HT1080 (cell line): ENCODE measurements at places on chromosomes 12 and 14.

DNA sequence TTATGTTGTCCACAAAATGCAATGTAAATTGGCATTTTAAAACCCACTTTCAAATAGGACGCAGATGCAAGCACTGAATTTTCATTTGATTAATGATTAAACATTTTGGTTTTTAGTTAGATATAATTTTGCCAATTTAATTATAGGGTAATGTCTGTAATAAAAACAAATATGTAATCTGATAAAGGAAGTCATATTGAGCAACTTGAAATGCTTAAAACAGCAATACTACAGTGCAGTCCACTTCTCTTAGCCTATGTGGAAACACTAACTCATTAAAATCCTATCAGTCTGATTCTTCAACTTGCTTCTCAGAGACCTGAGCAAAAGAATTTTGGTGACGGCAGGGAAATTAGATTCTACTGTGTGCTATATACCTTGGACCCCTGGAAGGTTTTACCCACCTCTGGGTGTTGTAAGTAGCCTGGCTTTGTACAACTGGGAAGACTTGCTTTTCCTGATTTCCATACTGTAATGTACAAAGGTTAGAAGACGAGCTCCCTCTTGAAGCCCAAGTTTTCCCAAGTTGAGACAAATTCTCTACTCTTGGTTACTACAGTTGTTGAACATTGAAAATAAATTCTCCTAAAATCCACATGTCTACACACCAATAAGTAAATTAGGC lies 4.1 kb downstream of the TRHDE start:
- no peak for DNase-seq

GRCh38 chr14:32683679-32684078 lies 255.0 kb upstream of the NPAS3 start:
- no peak for DNase-seq

- DNase-seq: no peak
Measured at GRCh38 chr14:61575126-61575525, 120.2 kb upstream of the HIF1A start.

DNA sequence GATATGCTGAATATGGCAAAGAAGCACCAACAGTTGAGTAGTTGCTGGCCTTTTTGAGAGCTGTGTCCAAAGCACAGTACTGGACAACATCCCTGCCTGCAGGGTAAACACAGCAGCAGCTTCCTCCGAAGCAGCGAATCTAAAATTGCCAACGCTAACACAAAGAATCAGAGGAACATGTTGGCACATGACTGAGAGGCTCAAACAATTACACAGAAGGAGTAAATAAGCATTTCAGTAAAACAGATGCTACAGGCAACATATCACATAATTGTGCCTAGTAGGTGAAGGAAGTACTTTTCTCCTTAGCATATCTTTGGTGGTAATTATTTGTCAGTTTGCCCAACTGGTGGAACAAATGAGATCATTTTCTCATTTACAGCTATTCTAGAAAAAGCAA lies 52.1 kb downstream of the KICS2 start:
- no peak for DNase-seq

DNA sequence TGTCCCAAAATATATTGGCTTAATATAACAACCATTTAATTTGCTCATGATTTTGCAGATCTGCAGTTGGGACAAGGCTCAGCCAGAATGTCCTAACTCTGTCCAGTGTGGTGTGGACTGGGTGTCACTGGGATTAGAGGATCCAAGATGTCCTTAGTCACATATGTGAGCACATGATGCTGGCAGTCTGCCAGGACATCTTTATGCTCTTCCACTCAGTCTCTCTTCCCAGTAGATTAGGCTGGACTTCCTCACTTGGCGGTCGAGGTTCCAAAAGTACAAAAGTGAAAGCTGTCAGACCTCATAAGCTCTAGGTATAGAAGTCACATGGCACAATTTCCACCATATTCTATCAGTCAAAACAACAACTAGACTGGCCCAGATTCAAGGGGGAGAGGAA lies 167.9 kb upstream of the NTF3 start:
- no peak for DNase-seq

- DNase-seq: peak; percentile 55
Measured at GRCh38 chr12:29428633-29429032, 47.7 kb upstream of the ERGIC2 start.

- DNase-seq: no peak
Measured at GRCh38 chr14:29316936-29317335, 550.3 kb downstream of the FOXG1 start.

DNA sequence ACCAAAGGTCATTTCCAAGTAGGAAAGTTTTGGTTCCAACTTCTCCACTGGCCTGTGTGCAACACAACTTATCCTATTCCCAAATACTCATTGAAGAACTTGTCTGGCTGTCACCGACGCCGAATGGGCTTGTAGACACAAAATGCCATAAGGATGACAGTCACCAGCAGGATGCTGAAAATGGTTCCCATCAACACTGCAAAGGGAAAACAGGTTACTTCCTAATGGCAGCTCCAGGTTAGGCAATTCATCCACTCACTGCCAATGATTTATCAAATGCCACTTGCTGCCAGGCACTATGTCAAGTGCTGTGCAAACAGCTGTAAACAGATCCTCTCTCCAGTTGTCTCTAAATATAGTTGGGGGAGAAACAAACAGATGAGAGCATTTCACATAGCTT lies 6.1 kb downstream of the C12orf76 start:
- no peak for DNase-seq

- DNase-seq: peak; percentile 58
Measured at GRCh38 chr14:91870001-91870400, 2.7 kb upstream of the TC2N start.

DNA sequence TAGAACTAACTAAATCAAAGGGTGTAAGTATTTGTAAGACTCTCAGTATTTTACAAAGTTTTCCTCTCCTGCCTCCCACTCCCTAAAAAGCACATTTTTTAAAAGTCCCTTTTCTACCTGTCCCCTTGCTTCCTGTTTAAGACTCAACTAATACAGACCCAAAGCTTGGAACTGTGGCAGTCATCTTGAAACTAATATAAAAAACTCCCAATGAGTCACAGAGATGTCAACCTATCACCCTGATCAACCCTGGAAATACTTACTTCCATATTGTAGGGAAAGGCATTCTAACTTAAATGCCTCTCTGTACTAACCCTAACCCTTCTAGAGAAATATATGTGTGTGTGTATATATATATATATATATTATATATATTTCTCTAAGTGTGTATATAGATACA lies 184.8 kb downstream of the SPTSSA start:
- no peak for DNase-seq

GRCh38 chr12:50224026-50224692 lies 57.0 kb upstream of the CERS5 start:
- peak; percentile 90 for DNase-seq

DNA sequence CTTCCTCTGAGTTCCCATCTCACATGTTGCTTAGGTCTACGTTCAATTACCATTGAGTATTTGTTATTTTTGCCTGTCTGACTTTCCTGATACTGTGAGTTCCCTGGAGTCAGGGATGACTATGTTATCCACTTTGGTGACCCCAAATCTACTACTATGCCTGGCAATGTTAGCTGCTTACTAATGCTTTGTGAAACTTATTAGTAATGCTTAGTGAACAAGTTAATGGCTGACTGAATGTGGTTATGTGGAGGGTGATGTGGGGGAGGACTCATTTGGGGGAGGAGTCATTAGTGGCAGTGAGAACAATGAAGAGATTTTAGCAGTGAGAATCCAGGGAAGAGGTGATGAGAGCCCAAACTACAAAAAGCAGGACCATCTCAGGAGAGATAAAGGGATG lies 121.6 kb downstream of the KTN1 start:
- DNase-seq: peak; percentile 28

GRCh38 chr12:11653215-11653753 lies 3.8 kb downstream of the ETV6 start:
- DNase-seq: peak; percentile 19

- peak; percentile 72 for DNase-seq
Measured at GRCh38 chr12:25497021-25497420, 56.1 kb downstream of the LMNTD1 start.

DNA sequence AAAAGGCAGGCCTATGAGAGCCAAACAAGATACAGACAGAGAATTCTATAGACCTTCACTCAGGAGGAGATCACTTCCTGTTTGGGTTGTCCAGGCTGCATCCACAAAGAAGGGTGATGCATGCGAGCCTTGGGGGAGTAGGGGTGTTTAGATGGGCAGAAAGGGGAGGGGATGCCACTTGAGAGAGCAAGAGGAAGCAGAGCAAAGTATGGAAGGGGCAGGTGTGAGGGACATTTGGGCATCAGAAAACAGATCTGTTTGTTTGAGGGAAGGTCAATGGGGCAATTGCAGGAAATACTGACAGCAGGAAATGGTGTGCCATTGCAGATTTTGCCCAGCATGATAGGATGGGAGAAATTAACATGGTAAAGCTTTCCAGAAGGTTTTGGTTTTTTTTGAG lies 146.4 kb upstream of the FOXN3 start:
- DNase-seq: no peak

GRCh38 chr12:106107566-106107965 lies 31.2 kb downstream of the NUAK1 start:
- no peak for DNase-seq

GRCh38 chr12:99282624-99283023 lies 364.9 kb upstream of the GARIN6 start:
- DNase-seq: no peak

DNA sequence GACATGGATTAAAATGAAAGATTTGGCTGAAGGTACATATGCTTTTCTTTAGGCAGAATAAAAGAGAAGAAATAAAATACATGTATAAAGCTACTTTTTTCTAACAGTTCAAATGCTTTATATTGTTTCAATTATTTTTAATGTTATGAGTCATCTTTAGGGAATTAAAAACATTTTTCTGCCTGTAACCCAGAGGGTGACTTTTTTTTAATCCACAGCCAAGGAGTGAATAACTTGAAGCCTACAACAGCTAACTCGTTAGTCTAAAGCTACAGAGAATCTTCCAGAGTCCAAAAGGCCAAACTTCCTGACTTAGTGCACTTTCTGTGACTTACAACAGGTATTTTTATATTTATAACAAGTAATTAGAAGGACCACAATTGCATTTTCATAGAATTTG lies 151.6 kb downstream of the SEC23A start:
- no peak for DNase-seq

DNA sequence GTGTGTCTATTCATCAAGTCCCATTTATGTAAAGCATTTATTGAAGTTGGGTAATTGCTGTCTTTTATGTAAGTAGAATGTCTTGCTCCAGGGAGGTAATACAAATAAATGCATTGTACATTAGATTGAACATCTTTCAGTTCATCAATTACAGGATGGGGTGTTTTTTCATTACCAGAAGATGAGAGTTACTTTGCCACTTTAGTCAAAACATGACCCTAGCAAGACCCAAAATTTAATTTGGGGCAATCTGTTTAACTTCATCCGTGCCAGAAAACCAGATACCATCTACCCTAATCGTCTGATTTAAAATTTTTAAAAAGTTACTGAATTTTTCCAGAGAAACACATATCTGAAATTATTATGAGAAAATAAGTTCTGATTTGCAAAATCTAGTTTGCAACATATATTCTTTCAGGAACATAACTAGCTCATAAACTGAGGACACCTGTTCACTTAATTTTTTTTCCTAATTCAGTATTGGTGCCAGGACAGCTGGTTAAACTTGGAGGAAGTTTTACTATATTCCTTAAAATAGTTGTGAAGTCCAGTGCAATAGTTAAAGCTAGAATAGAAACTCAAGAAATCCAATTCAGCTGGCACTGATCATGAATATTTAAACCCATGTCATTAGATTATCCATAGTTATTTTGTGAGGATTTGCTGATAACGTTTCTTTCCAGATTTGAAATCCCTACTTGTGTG lies 114.5 kb downstream of the SRGAP1 start:
- no peak for DNase-seq

GRCh38 chr14:21003788-21004346 lies 4.8 kb downstream of the SLC39A2 start:
- DNase-seq: no peak

GRCh38 chr14:72155379-72155993 lies 223.3 kb downstream of the RGS6 start:
- no peak for DNase-seq

GRCh38 chr12:13727707-13728195 lies 253.7 kb downstream of the GRIN2B start:
- peak; percentile 30 for DNase-seq
